M059J (cell line): ENCODE measurements at places on chromosomes 4 and X.

DNA sequence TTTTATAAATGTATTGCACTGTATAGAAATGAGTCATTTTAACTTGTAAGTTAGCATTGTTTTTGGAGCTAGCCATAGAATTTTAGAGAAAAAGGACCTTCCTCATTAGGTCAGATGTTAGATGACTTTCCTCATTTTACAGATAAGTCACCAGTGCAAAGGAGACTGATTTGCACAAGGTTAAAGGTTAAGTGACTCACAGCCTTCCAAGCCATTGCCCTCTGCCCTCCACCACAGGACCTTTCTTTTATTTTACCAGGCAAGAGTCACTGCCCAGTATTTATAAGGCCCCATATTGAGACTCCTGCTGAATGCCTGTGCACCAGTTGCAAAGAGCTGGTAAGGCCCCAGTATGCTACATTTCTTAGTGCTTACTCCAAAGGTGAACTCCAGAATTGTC, 4.2 kb upstream of the ABCG2 start:
- peak; percentile 42 for DNase-seq

- no peak for DNase-seq
These were observed 100.9 kb upstream of the IGFBP7 start for GRCh38 chr4:57211131-57211530.

- no peak for DNase-seq
These were observed 108.3 kb downstream of the JADE1 start for GRCh38 chr4:128917781-128918180.

GRCh38 chr4:184156163-184156920, 61.3 kb downstream of the ENPP6 start:
- DNase-seq, result no peak

- DNase-seq, result no peak
These were observed 239.6 kb downstream of the PARM1 start for GRCh38 chr4:75172551-75172950.

- peak; percentile 2 for DNase-seq
These were observed 159.6 kb downstream of the TET2 start for GRCh38 chr4:105306158-105306781.

- peak; percentile 93 for DNase-seq
These were observed 308.5 kb downstream of the ARHGAP24 start for GRCh38 chr4:85783483-85783882.

DNA sequence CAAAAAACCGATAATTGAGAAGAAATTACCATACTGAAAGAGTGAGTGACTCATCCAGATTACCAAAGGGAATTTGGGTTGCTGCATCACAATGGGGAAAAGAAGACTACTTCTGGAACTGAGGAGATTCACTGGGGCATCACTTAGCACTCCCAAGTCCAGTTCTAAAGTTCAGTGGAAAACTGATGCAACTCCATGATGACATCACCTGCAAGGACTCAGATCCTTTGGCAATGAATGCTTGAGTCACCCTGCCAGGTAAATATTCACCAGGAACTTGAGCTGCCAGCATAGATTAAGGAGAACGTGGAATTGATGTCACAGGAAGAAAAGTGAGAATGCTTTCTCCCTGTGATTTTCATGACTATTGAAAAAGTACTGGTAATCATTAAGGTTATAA, 32.0 kb upstream of the SMIM10L2A start:
- peak; percentile 10 for DNase-seq

GRCh38 chrX:119529345-119530276, 35.6 kb downstream of the STEEP1 start:
- DNase-seq, result no peak

DNA sequence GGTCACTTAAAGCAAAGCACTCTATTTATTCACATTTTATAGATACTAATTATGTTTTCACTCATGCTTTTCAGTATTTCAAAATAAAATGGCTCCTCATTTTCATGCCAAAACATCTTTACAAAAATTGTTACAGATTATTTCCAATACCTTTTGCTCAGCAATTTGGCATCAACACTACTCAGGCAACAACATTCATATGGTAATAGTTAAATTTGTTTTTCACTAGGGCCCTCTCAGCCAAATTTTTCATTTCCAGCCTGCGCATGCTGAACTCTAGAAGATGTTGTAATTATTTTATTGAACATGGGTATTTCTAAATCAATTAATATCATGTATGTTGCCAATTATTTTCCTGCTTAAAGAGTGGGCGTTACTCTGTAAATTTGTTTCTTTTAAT, 225.6 kb downstream of the ANTXR2 start:
- no peak for DNase-seq

DNA sequence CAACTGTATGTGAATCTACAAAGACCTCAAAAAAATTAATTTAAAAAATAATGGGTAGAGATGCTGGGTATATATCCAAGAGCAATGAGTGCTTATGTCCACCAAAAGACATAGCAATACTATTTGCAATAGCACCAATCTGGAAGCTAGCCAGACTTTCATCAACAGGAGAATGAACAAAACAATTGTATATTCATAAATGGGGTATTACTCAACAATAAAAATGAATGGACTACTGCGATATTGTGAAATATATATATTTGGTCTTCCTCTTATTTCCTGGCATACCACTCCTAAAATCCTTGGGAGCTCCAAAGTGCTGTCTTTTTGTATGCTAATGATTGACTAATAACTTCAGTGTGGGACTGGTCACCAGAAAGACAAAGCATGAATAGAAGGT, 77.5 kb downstream of the MSN start:
- no peak for DNase-seq

DNA sequence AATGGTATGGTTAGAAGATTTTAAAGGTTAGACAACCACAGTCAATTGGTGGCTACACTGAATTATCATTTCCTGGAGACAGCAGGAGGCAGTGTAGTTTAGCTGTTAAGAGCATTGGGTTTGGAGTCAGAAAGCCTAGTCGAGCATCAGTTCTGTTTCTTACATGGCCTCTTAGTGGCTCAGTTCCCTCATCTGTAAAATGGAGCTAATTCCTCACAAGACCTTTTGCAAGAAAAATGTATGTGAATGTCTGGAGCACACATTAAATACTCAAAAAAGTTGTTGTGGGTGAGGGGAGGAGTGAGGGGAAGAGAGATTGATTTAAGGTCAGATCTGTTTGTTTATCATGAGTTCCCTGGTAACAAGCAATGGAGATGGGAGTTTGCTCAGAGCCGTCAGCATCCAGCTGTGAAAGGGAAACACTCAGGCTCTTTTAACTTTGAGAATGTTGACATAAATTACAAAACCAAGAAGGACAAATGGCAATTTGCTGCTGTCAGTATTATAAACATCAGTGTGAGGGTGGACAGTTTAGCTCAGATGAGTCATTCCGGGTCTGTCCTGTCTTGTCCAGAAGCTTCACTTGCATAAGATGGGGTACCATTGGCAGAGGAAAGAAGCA, 98.2 kb upstream of the PGRMC2 start:
- peak; percentile 84 for DNase-seq

GRCh38 chrX:46626566-46626965, 53.0 kb downstream of the CHST7 start:
- no peak for DNase-seq

DNA sequence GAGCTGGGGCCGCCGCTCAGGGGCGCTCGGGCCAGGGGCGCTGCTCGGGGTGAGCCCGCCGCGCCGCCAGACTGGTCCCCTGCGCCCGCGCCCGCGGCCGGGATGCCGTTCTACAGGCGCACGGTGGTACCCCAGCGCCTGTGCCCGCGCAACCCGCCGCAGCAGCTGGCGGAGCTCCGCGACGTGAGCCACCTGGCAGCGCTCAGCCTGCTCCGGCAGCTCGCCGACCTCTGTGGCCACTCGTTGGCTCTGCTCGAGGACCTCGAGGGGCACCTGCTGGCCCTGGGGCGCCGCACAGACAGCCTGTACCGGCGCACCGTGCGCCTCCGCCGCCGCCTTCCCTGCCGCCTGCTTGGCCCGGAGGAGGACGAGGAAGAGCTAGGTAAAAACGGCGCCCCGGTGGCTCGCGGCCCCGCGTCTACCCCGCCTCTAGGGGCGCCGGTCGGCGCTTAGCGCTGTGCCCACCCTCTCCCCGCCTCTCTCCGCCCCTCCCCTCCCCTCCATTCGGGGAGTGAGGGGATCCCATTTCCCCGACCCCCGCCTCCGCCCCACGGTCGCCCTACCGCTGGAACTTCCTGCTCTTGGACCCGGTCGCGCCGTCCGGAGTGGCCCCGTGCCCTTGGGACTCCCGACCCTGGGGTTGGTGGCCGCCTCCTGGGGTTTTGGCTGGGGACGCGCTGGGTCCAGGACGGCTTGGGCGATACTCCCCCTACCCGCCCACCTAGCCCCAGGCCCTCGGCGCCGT, 513 bp downstream of the NHSL2 start:
- DNase-seq, result no peak

DNA sequence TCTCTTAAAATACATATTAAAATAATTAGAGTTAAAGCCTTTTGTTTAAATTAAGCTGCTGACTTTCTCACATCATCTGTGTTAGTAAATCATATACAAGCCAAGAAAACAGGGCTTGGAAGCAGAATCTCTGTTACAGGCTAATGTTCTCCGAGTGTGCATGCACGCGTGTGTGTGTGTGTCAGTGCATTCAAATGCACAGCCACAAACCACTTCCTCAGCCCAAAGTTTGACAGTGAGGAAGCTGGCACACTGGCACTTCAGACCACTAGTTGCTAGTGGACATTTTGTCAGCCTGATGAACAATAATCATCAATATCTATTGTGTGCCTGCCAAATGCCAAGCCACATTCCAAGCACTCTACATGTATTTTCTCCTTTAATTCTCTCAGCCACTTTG, 5.6 kb downstream of the MAOB start:
- no peak for DNase-seq

- DNase-seq, result no peak
These were observed 294.9 kb upstream of the BOD1L1 start for GRCh38 chr4:13922459-13922858.

GRCh38 chr4:93891244-93891643, 62.7 kb downstream of the ATOH1 start:
- DNase-seq, result no peak

DNA sequence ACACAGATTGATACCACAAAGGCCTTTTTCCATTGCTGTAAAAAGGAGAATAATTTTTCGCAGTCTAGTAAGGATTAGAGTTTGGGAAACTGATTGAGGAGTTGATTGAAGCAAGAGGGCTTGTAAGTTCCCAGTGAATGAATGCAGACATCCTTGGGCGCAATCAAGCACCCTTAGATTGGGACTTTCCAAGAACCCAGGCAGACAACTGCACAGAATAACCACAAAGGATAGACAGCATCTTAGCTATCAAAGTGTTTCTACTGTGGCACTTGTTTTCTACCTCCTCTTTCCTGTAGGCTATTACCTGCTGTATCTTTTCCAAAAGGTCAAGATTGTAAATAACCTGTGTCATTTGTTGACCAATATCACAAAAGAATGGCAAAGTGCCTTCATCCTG, 2.6 kb downstream of the COX18 start:
- DNase-seq, result no peak

GRCh38 chr4:162891788-162892707, 274.6 kb downstream of the NAF1 start:
- DNase-seq, result peak; percentile 51

DNA sequence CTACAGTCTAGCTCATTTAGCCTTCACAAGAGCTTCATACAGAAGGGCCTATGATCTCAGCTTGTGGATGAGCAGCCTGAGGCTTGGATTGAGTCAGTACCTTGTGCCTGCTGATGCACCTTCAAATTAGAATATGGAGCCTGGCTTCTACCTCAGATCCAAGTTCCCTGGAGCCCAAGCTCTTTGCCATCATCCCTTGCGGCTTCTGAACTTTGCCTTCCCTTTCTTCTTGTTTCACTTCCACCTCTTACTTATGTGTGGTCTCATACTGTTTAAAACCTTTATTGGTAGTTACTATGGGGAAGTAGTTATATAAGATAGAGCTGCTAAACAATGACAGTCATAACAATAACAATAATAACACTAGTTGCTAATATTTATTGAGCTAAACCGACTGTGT, 84.3 kb upstream of the AFF2 start:
- no peak for DNase-seq

- no peak for DNase-seq
These were observed 138.0 kb upstream of the FGF13 start for GRCh38 chrX:138849521-138849920.

DNA sequence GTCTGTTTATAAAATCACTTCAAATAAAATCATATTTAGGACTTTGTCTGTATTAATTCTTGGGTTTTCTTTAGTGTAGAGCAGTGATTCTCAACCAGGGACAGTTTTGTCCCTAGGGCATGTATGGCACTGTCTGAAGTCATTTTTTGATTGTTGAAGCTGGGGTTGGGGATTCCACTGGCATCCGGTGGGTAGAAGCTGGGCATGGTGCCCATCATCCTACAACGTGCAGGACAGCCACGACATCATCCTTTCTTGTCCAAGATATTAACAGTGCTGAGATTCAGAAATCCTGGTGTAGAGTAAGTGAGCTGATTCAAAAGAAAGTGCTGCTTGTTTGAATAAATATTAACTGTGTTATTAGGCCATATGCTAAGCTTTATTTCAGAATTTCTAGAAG, 28.6 kb downstream of the DCLK2 start:
- peak; percentile 78 for DNase-seq

- DNase-seq, result no peak
These were observed 886 bp upstream of the WWC2 start for GRCh38 chr4:183098019-183098722.

GRCh38 chr4:62260254-62260653, 1060.1 kb downstream of the ADGRL3 start:
- no peak for DNase-seq

DNA sequence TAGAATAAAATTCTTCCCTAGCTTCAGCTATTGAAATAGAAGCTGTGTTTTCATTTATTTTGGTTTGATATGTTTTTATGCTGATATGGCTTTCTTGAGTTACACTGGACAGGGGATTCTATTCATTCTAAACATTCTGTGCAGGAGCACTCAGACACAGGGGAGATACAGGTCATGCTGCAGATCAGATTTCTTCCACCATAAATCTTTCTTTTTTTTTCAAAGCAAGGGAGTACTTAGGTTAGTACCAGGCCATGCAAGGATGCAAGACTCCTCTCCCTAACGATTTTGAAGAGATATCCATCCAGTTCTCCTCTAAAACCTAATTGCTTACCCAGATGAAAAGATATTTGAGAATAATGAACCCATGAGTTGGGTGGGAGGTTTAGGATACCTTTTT, 21.4 kb downstream of the ETDC start:
- no peak for DNase-seq

DNA sequence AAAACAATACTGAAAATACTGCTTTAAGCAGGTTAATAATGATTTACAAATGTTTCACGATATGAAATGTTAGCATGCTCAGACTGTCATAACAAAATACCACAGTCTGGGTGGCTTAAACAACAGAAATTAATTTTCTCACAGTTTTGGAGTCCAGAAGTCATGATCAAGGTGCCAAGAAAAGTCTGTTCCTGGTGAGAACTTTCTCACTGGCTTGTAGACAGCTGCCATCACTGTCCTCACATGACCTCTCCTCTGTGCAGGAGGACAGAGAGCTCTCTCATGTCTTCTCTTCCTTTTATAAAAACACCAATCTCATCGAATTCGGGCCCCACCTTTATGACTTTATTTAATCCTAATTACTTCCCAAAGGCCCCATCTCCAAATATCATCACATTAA, 426.7 kb downstream of the KLHL13 start:
- DNase-seq, result no peak

GRCh38 chr4:189087971-189088370, 852.7 kb upstream of the FRG1 start:
- no peak for DNase-seq
